ENCODE measurements at places on chromosomes 2 and 18.

- H3K27ac ChIP-seq: peak overlapping the region; percentile 45
- peaks cover 19% of the 10 kb centered on the region for H3K36me3 ChIP-seq
- H3K4me3 ChIP-seq: peak overlapping the region; percentile 83
- H3K27me3 ChIP-seq: no peaks in the 10 kb centered on the region
Measured at GRCh38 chr18:79950515-79951341, 725 bp downstream of the SLC66A2 start.

DNA sequence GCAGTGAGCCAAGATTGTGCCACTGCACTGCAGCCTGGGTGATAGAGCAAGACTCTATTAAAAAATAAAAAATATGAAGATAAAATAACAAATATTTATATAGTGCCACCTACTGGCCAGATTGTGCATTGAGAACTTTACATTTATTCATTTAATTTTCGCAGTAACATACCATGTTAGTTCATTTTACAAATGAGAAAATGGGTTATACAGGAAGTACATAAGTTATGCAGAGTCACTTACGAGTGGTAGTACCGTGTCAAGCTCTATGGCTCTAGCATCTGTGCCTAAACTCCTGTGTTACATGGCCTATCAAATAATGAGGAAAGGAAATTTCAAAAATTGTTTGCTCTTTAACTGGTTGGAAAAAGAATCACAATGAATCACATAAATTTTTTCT is 27.9 kb downstream of the RIF1 start:
- H3K4me1 ChIP-seq: no peaks in the 10 kb centered on the region
- H3K27me3 ChIP-seq: no peaks in the 10 kb centered on the region
- no peak overlapping the region for H3K27ac ChIP-seq
- H3K36me3 ChIP-seq: peaks cover 98% of the 10 kb centered on the region
- H3K4me3 ChIP-seq: no peak overlapping the region
- no peak for DNase-seq

GRCh38 chr2:133765658-133766057 is 197.4 kb upstream of the NCKAP5 start:
- no peak for DNase-seq
- no peaks in the 10 kb centered on the region for H3K36me3 ChIP-seq
- no peak overlapping the region for H3K27ac ChIP-seq
- H3K27me3 ChIP-seq: no peaks in the 10 kb centered on the region
- H3K4me1 ChIP-seq: no peaks in the 10 kb centered on the region

GRCh38 chr2:182804128-182804527 is 62.3 kb downstream of the FRZB start:
- no peak overlapping the region for H3K4me3 ChIP-seq
- H3K27me3 ChIP-seq: peaks cover 2% of the 10 kb centered on the region
- no peak overlapping the region for H3K27ac ChIP-seq
- H3K36me3 ChIP-seq: no peaks in the 10 kb centered on the region

- H3K27me3 ChIP-seq: no peaks in the 10 kb centered on the region
- peak; percentile 58 for DNase-seq
- H3K36me3 ChIP-seq: no peaks in the 10 kb centered on the region
- H3K4me3 ChIP-seq: no peak within 1 kb of the TSS
- H3K4me1 ChIP-seq: no peaks in the 10 kb centered on the region
Measured at GRCh38 chr2:241858206-241859016, at the start of gene PDCD1. Gene PDCD1, minus strand, starts transcription at chr2:241858894. Its CDS starts 56 bp downstream, at chr2:241858838.
